ENCODE measurements at places on chromosomes 16 and 17.
A peak's percentile ranks its signal among the peaks of the same experiment; 100 is the strongest.

DNA sequence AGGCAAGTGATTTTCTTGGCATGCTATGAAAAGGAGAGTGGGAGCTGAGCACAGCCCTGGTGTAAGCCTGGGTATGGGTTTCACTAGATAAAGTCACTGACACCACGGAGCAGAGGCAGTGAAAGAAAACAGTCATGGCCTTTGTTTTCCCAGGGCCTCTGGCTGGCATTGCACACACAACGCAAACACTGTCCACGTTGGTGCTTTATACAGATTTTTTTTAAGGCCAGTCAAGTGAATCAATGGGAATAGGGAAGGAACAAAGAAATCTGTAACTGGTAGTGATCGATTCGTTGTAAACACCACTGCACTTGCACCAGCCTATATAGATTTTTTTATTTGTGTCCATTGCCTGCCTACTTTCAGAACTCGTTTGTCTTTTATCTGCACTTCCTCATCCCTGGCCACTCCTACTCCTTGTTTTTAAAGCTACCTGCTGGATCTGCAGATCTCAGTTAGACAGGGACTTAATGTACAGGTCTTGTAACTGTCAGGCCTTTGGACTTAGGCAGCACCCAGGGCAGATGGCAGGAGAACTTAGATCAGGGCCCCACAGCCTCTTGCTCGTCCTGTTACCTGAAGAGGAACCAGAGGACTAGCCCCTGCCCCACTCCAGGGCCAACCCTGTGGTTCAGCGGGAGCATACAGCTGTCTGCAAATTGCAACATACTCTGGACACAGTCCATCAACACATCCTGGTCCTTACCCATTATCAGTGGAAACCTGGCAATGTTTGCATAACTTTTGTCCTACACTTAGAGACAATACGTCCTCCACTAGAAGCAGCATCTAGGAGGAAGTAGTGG, 10.6 kb upstream of the TMIGD1 start:
- peak; percentile 13 for DNase-seq

- DNase-seq, result peak; percentile 78
These were observed 4.9 kb downstream of the CDK3 start for GRCh38 chr17:76005263-76006149.

DNA sequence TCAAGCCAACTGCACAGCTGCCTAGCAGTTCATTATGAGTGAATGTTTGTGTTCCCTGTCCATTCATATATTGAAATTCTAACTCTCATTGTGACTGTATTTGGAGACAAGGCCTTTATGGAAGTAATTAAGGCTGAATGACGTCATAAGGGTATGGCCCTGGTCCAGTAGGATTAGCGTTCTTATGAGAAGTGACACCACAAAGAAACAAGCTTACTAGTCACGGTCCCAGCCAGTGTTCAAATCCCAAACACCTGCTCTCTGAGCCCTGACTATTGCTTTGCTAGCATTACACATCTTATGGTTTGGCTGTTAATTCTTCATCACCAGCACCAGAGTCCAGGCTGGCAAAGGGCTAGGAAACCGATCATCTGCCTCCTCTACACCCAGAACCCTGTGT, 2.2 kb downstream of the ZNF668 start:
- peak; percentile 77 for DNase-seq

DNA sequence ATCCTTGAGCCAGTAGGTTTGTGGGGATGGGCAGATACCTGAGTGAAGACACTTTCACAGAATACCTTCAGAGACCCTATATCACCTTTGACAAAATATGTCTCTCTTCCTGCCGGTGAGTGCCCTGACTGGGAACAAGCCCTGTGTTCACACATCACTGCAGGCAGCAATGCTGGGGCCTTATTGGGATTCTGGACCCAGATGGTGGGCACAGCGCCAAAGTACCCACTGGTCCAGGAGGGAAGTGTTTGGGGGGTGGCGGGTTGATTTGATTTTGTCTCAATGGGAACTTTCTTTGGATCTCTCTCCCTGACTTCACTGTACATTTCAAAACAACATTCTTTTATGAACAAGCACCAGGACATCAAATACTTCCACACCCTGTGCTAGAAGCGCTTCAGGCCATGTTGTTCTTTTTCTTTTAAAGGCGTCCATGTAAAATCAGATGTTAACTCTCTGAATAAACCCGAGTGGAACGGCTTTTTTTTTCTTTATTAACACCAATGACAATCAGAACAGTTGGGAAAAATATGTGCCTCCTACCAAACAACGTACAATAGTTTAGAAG, 62.4 kb upstream of the AKTIP start:
- no peak for DNase-seq

DNA sequence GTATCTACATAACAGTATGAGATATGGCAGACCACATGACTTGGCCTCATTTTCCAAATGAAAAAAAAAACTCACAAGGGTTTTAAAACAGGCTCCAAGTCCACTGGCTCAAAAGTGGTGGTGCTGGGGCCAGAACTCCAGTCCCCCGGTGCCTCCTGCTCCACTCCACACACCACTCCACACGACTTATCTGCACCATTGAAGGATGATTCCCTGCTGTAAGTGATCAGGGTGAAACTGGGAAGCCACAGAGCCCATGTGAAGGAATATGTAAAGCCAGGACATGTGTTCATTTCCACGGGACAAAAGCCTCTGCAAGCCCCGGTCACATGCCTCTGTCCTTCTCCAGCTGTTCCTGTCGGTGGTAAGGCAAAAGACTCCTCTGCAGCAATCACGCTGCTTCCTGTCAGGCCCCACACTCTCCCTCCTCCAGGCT, 97.2 kb downstream of the ZNF18 start:
- DNase-seq, result no peak

- DNase-seq, result no peak
These were observed 25.6 kb downstream of the PIK3R6 start for GRCh38 chr17:8841844-8842243.

DNA sequence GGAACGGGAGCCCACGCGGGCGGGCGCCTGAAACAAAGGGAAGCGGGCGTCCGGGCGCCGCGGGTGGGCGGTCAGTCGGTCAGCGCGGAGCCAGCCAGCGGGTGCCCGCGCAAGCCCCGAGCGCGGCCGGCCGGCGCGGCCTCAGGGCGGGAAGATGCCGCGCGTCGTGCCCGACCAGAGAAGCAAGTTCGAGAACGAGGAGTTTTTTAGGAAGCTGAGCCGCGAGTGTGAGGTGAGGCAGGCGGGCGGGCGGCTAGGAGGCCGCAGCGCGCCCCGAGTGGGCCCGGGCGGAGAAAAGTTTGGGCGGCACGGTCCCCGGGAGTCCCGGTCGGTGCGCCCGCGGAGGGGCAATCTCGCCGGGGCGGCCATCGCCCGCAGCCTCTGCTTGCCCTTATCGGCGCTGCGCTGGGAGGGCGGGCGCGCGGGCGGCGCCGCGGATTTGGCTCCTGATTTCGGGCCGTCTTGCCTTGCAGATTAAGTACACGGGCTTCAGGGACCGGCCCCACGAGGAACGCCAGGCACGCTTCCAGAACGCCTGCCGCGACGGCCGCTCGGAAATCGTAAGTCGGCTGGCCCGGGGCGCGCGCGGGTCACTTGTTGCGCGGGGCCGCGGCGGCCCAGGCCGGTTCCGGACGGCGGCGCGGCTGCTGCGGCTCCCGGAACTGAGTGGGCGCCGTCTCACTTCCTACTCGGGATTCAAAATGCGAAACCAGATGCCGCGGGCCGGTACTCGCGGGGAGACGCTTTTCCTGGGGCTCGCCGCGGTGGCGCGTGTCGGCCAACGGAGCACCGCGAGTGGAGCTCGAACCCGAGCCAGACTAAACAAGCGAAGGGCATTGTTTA, 526 bp downstream of the CBFB start:
- DNase-seq, result peak; percentile 62

DNA sequence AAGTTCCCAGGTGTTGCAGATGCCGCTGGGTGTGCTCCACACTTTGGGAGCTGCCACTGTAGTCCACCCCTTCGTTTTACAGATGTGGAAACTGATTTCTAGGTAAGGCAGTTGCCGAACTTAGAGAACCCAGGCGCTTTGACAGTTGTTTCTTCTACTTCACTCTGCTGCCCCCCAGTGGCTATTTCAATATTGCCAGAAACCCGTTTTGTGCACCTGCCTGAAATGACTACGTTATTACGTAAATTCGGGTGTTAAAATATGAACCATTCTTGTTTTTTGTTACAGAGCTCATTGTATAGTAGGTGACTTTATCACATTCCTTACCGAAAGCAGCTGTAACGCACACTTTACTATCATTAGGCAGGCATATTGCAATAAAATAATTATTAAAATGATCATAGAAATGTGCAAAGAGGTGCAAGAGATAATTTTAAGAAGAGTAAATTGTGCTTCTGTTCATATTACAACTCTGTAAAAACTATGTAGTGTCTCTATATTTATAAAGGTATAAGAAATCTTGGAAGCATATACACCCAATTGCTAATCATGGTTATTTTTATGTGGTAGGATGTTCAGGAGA, 44.9 kb downstream of the OTOA start:
- DNase-seq, result peak; percentile 77

DNA sequence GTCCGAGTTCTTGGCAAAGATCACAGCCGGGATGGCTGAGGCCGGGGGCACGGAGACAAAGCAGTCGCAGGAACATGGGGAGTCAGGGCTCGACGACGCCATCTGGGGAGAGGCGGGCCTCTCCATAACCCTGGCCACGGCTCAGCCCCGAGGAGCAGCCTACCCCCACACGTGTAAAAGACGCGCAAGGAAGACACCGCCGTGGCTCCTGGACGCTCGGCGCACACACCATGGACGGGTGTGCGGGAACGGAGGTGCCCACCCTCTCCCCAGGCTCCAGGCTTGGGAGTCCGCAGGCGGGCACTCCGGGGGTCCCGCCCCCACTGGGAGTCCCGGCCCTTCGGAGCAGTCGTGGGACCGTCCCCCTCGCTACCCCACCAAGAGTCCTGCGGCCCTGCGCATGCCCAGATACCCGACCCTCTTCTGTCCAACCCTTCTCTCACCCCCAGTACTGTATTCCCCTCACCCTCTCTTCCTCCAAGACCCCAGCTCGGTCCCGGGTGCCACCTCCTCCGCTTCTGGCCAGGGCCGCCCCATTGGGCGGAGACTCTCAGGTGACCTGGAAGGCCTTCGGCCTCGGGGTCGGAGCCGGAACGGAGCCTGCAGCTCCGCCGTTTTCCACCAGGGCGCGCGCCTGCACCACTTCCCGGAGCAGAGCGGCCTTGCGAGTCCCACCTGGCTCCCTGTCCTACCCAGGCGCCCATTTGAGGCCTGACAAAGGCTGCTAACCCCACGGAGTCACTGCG, at the start of gene SCRN2:
Gene SCRN2, minus strand, starts transcription at position 532 of the 746 bp plus-strand sequence. Its CDS starts 430 bp downstream, at position 102.
- DNase-seq, result peak; percentile 91

DNA sequence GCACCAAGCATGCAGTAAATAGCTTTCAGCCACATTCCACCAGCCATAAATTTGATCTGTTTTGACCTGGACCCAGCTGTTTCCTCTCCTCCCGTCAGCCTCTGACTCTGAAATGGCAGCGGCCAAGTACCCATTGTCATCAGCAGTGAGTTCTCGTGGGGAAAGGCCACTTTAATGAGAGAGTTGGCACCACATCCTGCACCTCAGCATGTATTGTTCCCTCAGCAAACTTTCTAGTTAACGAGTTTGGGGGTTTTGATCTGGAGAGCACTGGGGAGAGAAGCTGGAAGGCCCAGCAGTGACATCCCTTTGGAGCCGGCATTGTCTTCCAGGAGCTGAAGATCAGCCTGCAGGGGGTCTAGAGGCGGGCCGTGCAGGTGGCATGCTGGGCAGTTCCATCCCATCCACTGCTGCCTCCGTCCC, 84.9 kb downstream of the RPA1 start:
- DNase-seq, result no peak

DNA sequence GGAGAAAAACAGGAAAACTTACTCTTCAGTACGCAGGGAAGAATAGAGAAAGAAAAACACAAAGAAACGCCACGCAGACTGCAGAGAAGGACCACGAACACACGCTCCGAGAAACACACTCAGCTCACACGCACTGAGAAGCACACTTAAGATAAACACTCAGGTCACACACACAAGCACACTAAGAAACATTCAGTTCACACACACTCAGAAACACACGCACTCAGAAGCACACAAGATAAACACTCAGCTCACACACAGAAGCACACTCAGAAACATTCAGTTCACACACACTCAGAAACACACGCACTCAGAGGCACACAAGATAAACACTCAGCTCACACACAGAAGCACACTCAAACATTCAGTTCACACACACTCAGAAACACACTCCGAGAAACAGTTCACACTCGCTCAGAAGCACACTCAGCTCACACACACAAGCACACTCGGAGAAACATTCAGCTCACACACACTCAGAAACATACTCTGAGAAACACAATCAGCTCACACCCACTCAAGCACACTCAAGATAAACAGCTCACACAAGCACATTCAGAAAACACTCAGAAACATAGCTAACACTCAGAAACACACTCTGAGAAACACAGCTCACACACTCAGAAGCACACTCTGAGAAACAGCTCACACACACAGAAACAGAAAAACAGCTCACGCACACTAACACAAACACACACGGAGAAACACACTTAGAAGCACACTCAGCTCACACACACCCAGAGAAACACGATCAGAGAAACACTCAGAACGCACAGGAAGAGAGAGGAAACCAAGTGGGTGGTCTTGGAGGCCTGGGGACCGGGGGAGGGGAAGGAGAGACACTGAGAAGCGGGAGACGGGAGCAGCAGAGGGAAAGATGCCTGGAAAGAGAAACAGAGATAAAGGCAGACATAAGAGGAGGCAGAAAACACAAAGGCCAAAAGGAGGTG, 908 bp downstream of the TMEM98 start:
- DNase-seq, result no peak

DNA sequence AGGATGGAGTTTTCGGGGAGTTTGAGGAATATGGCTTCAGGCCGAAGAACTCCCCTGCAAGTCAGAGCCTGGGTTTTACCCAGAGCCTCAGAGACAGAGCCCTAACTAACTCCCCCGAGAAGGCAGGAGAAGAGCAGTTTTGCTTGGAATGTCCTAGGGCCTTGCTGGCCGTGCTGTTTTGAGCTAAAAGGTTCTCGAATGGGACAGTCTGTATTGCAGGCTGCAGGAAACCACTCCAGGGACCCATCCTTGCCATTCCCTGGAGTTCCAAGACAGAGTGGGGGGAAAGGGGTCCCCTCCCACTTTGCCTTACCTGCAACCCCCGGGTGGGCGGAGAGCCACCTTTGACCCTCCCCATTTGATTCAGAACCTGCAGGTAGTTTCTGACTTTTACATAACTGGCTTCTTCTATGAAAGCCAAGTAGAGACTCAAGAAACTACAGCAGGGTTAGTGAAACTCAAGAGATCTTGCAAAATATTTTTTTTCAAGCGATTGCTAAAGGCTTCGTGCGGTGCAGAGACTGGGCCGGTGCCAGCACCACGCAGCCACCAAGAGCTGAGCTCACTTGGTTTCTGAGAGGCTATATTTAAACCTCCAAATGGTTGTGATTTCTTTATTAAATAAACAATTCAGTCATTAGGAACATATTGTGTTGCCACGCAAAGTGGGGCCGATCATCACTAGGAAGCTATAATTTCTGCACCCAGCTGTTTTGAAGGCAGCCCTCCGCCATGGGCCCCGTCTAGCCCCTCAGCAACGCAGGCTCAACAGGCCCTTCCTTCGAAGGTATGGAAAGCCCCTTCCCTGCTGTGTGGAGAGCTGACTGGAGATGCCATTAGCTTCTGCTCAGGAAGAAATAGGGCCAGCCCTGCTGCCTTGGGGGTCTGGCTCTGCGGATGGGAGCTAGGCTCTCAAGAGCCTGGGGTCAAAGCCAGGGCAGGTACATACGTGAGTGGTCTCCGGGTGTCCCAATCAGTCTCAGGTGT, 223.0 kb downstream of the NTN1 start:
- DNase-seq, result peak; percentile 84

- no peak for DNase-seq
These were observed 18.2 kb upstream of the TBX21 start for GRCh38 chr17:47714773-47715396.

- DNase-seq, result no peak
These were observed 64.4 kb upstream of the LRRC37A3 start for GRCh38 chr17:64983708-64984107.

- DNase-seq, result no peak
These were observed 7.8 kb downstream of the BPTF start for GRCh38 chr17:67833134-67833533.

Measured in AG08395 (cell line).